Central memory CD8-positive, alpha-beta T cell (primary cell): ENCODE measurements at places on chromosomes 16 and 17.

- H3K36me3 ChIP-seq = no peaks in the 10 kb centered on the region
- H3K27ac ChIP-seq = no peak overlapping the region
- no peak for DNase-seq
Measured at GRCh38 chr16:49602201-49602975, 228.8 kb downstream of the C16orf78 start.

DNA sequence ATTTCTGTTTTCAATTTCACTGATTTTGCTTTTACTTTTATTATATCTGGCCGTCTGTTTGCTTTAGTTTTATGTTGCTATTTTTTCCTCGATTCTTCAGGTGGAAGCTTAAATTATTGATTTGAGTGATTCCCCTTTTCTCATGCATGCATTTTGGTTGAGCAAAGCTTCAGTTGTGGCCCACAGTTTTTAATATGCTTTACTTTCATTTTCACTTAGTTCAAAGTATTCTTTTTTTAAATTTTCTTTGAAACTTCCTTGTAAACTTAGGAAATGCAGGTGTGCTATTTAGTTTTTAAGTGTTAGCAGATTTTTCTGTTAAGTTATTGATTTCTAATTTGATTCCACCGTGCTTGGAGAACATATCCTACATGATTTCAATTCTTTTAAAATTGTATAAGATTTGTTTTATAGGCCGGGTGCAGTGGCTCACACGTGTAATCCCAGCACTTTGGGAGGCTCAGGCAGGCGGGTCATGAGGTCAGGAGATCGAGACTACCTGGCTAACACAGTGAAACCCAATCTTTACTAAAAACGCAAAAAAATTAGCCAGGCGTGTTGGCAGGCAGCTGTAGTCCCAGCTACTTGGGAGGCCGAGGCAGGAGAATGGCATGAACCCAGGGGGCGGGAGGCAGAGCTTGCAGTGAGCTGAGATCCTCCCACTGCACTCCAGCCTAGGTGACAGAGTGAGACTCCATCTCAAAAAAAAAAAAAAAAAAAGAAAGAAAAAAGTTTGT lies 531.2 kb downstream of the KIF2B start:
- no peak for DNase-seq
- no peaks in the 10 kb centered on the region for H3K4me1 ChIP-seq
- no peak overlapping the region for H3K4me3 ChIP-seq
- H3K27ac ChIP-seq = no peak overlapping the region

- peaks cover 92% of the 10 kb centered on the region for H3K36me3 ChIP-seq
- no peaks in the 10 kb centered on the region for H3K27me3 ChIP-seq
- no peak overlapping the region for H3K27ac ChIP-seq
- H3K4me1 ChIP-seq = peaks cover 22% of the 10 kb centered on the region
Measured at GRCh38 chr17:80346498-80347275, 68.3 kb upstream of the ENDOV start.

GRCh38 chr17:9488556-9488955 lies 87.1 kb downstream of the STX8 start:
- no peaks in the 10 kb centered on the region for H3K27me3 ChIP-seq
- peaks cover 8% of the 10 kb centered on the region for H3K4me1 ChIP-seq
- no peak for DNase-seq
- H3K36me3 ChIP-seq = peaks cover 16% of the 10 kb centered on the region
- no peak overlapping the region for H3K27ac ChIP-seq

DNA sequence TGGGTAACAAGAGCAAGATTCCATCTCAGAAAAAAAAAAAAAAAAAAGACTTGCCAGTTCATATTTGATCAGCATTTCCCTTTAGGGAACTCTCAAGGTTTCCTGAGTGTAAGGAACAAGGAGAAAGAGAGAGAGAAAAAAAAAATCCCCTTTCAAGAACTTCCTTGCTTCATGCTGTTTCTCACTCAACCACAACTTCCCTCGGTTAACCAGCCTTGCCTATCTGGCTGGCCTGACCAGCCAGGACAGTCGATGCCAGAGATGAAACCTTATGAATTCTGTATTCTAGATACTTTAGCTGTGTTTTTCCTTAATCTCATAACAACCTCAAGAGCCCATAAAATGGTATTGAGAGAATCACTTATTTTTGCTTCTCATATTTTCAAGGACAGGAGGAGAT lies 2.6 kb upstream of the N4BP1 start:
- H3K4me3 ChIP-seq = no peak overlapping the region
- DNase-seq = no peak
- H3K27ac ChIP-seq = no peak overlapping the region
- H3K36me3 ChIP-seq = peaks cover 40% of the 10 kb centered on the region
- H3K27me3 ChIP-seq = no peaks in the 10 kb centered on the region

DNA sequence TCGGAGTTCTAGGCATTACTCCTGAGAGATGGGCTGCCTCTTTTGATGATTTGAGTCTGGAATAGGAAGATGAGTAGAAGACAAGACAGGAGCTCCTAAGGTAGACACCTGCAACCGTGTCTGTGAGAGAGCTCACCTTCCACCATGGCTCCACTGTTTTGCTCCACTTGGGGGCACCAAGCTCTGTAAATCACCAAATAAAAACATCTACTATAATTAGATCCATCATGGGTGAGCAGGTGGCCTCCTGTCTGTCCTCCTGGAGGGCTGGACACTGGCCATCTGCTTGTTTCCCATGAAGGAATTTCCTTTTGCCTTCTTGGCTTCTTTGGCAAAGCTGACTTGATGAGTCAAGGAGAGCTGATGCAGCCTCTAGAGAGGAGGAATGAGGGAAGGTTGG lies 179.0 kb downstream of the HAPSTR1 start:
- no peak overlapping the region for H3K27ac ChIP-seq
- H3K4me3 ChIP-seq = no peak overlapping the region
- H3K27me3 ChIP-seq = peaks cover 25% of the 10 kb centered on the region
- no peaks in the 10 kb centered on the region for H3K4me1 ChIP-seq

DNA sequence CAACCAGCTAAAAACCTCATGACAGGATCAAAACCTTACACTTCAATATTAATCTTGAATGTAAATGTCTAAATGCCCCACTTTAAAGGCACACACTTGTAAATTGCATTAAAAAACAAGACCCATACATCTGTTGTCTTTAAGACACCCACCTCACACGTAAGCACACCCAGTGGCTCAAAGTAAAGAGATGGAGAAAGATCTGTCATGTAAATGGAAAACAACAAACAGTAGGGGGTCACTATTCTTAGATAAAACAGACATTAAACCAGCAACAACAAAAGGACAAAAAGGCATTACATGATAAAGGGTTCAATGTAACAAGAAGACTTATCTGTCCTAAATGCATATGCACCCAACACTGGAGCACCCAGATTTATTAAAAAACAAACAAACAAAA lies 35.6 kb downstream of the SDR42E1 start:
- H3K27me3 ChIP-seq = peaks cover 54% of the 10 kb centered on the region
- no peak for DNase-seq
- H3K36me3 ChIP-seq = no peaks in the 10 kb centered on the region
- no peak overlapping the region for H3K4me3 ChIP-seq
- H3K27ac ChIP-seq = no peak overlapping the region

GRCh38 chr17:67514998-67515397 lies 137.9 kb downstream of the PITPNC1 start:
- no peaks in the 10 kb centered on the region for H3K27me3 ChIP-seq
- H3K36me3 ChIP-seq = peaks cover 3% of the 10 kb centered on the region
- no peak for DNase-seq
- H3K27ac ChIP-seq = peak overlapping the region; percentile 41

DNA sequence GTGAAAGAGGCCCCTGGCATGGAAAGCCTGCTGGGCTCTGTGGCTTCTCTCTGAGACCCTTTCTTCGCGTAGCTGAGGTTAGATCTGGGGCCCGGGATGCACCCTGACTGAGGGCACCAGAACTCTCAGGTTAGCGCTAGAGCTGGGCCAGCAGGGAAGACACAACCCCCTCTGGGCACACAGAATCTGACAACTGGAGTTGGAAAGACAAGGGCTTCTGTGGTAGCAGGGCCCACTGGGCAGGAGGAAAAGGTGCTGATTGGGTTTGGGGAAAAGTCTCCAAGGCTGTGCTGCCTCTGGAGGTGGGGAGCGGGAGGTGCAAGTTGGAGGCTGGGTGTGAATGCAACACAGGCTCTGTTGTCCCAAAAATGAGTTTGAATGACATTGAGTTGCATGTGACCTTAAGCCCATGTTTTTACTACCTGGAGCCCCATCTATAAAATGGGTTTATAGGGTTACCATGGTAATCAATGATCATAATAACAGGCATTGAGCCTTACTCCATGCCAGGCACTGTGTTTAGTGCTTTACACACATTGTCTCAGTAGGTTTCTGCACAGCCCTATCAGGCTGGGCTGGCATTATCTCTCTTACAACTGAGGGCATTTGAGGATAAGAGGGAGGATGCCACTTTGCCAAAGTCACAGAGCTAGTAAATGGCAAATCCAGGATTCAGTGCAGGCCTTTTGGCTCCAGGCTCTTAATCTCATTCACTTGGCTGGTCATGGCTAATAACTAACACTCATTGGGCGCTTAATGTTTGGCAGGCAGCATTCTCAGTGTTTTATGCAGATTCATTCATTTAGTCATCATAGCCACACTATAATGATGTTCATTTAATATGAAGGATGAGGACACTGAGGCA lies 9.5 kb upstream of the IGFBP4 start:
- DNase-seq = no peak
- H3K4me3 ChIP-seq = no peak overlapping the region
- H3K27ac ChIP-seq = no peak overlapping the region
- no peaks in the 10 kb centered on the region for H3K27me3 ChIP-seq
- peaks cover 4% of the 10 kb centered on the region for H3K4me1 ChIP-seq
- H3K36me3 ChIP-seq = peaks cover 3% of the 10 kb centered on the region

DNA sequence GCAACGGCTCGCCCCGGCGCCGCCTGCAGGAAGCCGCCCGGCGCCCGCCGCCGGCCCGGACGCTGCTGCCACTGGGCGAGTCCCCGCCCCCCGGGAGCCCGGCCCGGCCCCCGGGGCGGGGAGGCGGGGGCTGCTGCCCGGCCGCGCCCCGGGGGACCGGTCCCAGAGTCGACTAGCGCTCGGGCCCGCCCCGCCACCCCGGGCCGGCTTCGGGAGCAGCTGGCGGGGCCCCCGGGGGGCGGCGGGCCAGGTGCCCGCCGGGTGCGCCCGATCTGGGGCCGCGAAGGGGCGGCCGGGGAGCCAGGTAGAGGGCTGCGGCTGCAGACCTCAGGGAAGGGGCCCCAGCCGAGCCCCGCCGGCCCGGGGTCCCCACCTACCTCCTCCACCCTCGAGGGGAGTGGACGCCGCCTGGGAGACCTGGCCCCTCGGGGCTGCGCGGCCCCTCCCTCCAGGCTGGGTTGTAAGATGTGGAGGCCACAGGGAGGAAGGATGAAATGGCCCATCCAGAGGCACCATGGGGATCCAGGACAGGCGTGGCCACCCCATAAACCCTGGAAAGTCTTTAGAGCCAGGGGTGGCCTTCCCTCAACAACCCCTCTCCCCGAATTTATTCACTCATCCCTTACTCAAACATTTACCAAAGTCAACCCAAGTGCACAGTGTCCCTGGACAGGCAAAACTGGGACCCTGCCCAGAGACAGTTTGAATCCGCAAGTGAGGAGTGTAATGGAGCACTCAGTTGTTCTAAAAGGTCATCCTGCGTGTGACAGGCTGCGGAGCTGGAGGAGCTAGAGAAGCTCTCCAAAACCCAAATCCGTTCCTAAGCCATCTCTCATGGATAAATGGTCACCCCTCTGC lies at the start of gene CDYL2:
CDYL2 (minus strand) TSS at position 73 of the 858 bp plus-strand sequence. CDS start 425 bp downstream, outside the sequence.
- H3K27ac ChIP-seq = peak within 1 kb of the TSS; percentile 69
- DNase-seq = no peak
- peaks cover 4% of the 10 kb centered on the region for H3K36me3 ChIP-seq
- peaks cover 21% of the 10 kb centered on the region for H3K4me1 ChIP-seq

DNA sequence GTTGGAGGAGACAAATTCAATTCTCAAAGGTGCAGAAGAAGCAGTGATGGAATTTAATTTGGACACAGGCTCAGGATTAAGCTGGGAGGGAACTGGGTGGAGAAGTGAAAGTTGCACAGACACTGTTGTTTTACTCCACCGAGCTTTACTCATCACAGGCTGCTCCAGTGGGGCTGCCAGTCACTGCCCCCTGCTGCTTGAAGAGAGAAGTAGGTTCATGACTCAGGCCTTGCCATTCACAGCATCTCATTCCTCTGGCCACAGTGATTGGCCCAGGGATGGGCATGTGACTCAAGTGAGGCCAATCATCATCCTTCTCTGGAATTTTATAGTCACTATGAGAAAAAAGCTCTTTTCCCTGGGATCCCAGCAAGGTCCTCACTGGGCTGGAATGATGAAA lies 11.8 kb downstream of the GNAO1 start:
- no peak overlapping the region for H3K4me3 ChIP-seq
- H3K27me3 ChIP-seq = no peaks in the 10 kb centered on the region
- peaks cover 26% of the 10 kb centered on the region for H3K4me1 ChIP-seq
- no peaks in the 10 kb centered on the region for H3K36me3 ChIP-seq
- no peak overlapping the region for H3K27ac ChIP-seq

DNA sequence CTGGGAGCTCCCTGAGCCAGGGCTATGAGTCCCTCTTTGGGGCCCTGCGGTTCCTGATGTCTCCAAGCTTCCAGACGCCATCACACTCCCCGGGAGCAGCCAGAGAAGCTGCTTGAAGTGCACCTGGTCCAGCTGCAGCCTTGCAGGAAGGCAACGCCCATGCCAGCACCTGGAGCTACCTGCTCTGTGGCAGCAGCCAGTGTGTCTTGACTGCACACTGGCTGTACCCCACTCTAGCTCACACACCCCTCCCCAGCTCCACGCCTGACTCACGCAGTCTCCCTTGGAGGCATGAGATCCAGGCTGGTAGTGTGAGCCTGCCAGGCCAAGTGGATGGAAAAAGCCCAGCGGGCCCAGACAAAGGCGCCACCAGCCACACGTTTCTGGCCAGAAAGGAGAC lies 63.3 kb downstream of the USP32 start:
- peaks cover 5% of the 10 kb centered on the region for H3K36me3 ChIP-seq
- no peak overlapping the region for H3K27ac ChIP-seq
- H3K4me1 ChIP-seq = peaks cover 18% of the 10 kb centered on the region
- no peak for DNase-seq
- H3K27me3 ChIP-seq = no peaks in the 10 kb centered on the region

GRCh38 chr17:57723427-57724025 lies 21.6 kb downstream of the CCDC182 start:
- DNase-seq = no peak
- peaks cover 1% of the 10 kb centered on the region for H3K36me3 ChIP-seq
- no peak overlapping the region for H3K4me3 ChIP-seq
- no peak overlapping the region for H3K27ac ChIP-seq
- no peaks in the 10 kb centered on the region for H3K4me1 ChIP-seq
- H3K27me3 ChIP-seq = no peaks in the 10 kb centered on the region

DNA sequence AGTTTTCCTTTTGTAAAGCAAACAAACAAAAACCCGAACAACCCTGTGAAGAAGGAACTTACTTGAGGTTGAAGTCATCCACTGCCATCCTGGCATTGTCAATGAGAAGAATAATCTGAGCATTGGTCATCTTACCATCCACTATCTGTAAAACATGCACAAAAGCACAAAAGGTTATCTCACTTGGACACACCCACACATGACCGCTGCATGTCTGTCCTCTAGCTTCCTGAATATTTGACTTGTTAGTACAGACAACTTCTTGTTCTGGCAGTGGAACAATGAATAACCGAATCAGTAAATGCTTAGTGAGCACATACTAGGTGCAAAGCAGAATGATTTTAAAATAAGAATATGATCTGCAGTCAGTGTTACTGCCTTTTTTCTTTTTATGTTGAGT lies 6.1 kb downstream of the KRT23 start:
- H3K4me1 ChIP-seq = no peaks in the 10 kb centered on the region
- no peak overlapping the region for H3K4me3 ChIP-seq
- DNase-seq = no peak
- H3K36me3 ChIP-seq = no peaks in the 10 kb centered on the region
